ENCODE measurements at places on chromosomes 12 and 14.

DNA sequence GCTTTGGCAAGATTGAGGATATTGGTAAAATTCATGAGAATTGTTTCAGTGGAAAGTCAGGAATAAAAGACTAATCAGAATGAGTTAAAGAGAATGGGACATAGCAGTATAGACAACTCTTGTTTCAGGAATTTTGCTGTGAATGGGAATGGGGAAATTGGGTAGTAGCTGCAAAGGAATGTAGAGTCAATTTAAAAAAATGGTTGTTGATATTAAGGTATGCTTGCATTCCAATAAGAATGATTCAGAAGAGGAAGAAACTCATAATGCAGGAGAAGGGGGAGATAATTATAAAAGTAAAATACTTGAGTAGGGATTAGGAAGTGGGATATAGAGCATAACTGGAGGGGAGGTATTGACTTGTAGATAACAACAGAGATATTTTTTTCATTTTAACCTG is 40.7 kb downstream of the MNAT1 start:
- DNase-seq: no peak

GRCh38 chr12:112005419-112006395 is 7.3 kb downstream of the TMEM116 start:
- DNase-seq: no peak

DNA sequence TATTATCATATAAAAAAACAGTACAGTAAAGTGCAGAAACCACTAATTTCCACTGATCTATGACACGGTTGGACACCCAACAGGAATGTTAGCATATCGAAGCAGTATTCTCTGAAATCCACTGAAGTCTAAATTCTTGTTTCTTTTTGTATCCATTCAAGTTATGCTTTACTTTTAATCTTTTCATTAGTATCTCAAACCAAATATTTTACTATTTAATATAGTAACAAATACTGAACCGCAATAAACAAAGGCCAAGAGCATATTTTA is 41.1 kb downstream of the ATXN2 start:
- no peak for DNase-seq

- no peak for DNase-seq
Observed at GRCh38 chr12:103814436-103814835, 26.6 kb downstream of the NT5DC3 start.

DNA sequence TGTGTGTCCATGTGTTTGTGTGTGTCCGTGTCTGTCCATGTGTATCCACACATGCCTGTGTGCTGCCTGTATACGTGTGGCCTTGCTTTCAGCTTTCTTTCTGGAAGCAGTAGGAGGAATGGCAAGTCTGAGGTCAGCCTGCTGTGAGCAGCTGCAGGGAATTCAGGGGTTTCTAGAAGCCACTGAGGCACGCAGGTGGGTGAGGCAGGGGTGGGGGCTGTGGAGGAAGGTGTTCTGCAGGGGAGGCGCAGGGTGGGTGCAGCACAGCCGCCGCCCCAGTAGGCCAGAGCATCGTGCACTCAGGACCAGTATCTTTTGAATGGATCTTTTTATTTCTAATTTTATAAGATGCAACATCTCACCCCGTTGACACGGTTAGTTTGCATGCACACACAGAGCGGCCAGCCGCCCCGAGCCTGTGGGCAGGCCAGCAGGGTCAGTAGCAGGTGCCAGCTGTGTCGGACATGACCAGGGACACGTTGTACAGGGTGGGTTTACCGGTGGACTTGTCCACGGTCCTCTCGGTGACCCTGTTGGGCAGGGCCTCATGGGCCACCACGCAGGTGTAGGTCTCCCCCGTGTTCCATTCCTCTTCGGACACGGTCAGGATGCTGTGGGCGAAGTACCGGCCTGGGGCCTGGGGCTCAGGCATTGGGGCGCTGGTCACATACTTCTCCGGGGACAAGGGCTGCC is 327.7 kb downstream of the TMEM121 start:
- no peak for DNase-seq

GRCh38 chr14:31660191-31660590 is 99.0 kb downstream of the NUBPL start:
- DNase-seq: no peak

DNA sequence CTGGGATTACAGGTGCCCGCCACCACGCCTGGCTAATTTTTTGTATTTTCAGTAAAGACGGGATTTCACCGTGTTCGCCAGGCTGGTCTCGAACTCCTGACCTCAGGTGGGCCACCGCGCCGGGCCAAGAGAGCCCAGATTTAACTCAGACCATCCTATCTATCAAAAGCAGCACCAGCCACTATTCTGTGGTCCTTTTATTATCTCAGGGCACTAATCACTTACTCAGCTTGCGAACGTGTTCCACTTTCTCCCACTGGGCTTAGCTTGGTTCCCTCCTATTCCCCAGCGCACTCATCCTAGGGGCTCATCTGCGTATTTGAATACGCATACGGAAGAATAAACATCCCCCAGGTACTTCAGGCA is 16.2 kb upstream of the AACS start:
- no peak for DNase-seq

DNA sequence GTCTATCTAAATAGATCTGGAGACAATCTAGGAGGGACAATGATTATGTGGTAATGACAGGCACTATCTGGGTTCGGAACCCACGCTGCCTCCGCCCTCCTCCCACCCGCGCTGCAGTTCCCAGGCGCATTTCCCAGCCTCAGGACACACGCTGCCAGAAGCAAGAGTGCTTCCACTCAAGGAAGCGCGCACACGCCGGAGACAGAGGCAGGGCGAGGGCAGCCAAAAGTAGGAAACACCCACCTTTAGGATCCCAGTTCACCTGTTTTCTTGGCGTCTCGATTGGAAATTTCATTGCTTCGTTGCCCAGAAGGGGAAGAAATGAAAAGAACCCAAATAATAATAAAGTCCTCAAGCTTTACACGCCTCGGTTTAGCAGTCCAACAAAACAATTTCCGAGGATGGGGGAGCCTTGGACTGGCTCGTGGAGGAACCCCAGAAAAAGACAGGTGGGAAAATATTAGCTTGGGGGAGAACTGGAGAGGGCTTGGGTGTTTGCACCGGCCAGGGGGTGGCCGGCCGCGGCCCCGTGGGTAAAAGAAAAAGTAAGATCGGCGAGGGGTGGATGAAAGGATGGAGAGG is 474 bp downstream of the KCNK10 start:
- no peak for DNase-seq

DNA sequence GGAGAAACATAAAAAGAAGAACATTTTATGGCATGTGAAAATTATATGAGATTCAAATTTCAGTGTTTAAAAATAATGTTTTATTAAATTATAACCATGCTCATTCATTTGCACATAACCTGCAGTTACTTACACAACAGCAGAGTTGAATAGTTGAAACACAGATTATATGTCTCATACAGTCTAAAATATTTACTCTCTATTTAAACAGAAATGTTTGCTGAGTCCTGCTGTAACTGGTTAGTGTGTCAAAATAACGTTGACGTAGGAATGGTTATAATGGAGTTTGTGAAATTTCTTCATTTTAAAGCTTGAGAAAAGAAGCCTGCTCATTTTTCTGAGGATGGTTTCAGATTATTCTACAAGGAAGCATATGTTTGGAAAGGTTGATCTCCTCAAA is 196.5 kb upstream of the GARIN2 start:
- DNase-seq: no peak

- no peak for DNase-seq
Observed at GRCh38 chr12:92503029-92503931, 199.5 kb upstream of the PLEKHG7 start.

- DNase-seq: no peak
Observed at GRCh38 chr12:95326445-95326844, 108.8 kb downstream of the VEZT start.

- DNase-seq: no peak
Observed at GRCh38 chr14:99732436-99733210, 48.5 kb downstream of the CYP46A1 start.

- no peak for DNase-seq
Observed at GRCh38 chr14:101000711-101001250, 97.3 kb upstream of the RTL1 start.

DNA sequence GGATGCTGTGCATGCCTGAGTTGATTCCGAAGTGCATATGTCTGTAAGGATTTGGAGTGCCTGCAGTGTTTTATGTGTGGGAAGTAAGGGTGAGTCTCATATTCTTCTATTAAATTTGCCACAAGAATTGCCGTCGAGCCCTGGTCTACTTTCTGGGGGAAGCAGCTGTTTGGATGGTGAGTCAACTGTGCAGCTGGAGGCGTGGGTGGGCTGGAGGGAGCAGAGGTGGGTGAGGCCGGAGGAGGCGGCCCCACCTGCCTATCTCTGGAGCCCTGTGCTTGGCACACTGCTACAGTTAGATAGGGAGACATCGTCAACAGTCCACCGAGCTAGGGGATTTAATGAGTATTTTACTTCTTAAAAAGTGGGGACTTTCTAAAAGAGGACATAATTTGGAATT is 9.7 kb downstream of the GLRX5 start:
- no peak for DNase-seq

- no peak for DNase-seq
Observed at GRCh38 chr12:75550401-75551240, 39.2 kb upstream of the KRR1 start.

DNA sequence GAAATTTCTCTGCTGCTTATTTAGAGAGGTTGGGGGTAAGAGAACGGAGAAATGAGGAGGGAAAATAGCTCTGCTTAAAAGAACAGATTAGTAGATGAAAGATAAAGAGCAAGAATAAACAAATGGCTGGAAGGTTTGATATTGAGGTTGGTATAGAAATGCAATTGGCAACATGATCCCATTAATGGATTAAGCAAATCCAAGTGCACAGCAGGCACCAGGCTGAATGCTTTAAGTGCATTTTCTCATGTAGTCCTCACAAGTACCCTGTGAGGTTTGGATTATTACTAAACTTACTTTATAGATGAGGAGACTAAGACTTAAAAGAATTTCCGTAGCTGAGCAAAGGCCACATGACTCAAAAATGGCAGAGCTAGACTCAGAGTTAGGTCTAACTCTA is 76.9 kb upstream of the ATF1 start:
- no peak for DNase-seq

All from NCI-H526 treated with DMSO at 0.1 percent for 48 hours (cell line).